NCI-H1436 (cell line): ENCODE measurements at places on chromosomes 5 and 9.
A peak's percentile ranks its signal among the peaks of the same experiment; 100 is the strongest.

DNA sequence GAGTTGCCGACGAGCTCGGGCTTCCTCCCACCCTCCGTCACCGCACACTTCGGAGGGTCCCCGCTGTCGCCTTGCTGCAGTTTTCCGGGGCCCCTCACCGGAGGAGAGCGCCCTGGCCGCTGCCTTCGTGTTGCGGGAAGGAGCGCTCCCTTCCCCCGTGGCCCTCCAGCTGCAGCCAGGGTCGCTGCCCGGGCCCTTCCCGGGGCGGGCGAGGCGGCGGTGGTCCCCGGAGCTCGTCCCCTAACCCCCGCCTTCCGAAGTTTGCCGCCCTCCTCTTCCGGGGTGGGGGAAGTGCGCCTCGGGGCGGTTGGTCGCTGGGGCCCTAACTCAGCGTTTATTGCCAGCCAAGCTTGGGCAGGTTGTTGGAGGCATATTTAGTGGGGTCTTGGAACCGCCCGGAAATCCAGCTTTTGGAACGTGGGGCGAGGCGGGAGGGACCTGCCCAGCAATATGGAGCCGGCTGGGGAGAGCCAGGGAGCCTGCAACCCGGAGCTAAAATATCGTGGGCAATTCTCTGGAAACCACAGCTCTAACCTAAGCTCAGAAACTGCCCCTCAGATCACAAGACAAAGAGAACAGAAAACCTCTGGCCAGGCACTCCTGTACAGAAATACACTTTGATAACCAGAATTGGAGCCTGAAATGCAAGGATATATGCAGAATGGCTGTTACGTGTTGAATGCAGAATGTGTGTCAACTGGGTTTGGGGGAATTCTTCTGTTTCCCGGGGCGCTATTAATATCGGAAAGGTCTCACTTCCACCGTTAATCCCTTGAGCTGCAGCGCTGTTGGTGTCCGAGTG lies 890 bp downstream of the PIK3R1 start:
- peak; percentile 34 for DNase-seq

- no peak for DNase-seq
Measured at GRCh38 chr5:168218746-168219145, 72.7 kb upstream of the WWC1 start.

GRCh38 chr5:73197637-73198257 lies 24.8 kb downstream of the TMEM174 start:
- DNase-seq, result no peak

DNA sequence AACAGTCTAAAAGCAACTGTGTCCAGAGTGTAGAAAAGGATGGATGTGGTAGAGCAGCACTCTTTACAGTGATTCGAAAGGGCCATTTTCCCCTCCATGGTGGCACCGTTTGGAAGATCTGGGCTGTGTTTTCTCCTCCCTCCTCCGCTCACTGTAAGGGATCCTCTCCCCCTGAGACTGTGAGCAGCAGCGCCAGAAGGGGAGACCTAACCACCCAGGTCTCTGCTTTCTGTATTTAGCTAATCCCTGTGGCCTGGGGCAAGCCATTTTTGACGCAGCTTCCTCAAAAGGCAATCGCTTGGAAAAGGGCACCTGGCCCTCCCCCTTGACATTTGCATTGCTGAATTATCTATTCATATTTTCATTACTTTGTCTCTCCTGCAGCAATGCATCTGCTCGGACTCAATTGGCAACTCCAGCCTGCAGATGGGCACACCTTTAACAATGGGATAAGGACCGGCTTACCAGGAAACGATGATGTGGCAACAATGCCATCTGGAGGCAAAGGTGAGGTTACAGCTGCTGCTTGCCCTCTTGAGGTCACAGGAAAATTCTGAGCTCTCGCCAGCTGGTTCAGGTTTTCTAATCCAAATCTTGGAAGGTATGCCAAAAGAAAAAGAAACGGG lies 244.3 kb upstream of the WWC1 start:
- no peak for DNase-seq

DNA sequence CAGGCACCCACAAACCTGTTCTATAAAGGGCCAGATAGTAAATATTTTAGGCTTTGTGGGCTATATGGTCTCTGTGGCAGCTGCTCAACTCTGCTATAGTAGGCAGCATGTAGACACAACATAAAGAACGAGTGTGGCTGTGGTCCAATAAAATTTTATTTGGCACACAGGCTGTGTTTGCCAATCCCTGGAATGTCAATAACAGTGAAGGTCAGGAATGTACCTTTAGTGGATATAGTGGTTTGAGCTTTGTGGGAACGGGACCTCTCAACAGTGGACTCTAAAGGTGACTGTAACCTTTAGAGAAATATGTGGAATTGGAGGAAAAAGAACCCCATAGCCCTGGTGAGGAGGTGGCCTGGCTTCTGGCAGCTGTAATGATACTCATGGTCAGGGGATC lies 145.2 kb downstream of the MAST4 start:
- no peak for DNase-seq

- DNase-seq, result no peak
Measured at GRCh38 chr9:74861071-74861470, 26.6 kb downstream of the TRPM6 start.

DNA sequence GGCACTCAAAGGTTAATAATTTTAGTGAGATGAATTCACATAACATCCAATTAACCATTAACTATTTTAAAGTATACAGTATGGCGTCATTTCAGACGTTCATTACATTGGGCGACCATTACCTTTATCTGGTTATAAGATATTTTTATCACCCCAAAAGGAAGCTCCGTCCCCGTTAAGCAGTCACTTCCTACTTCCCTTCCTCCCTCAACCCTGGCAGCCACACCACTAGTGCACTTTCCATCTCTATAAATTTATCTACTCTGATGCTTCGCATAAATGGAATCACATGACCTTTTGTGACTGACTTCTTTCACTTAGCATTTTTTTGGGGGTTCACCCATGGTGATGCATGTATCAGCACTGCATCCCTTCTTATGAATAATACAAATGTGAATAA lies 168.3 kb upstream of the PUM3 start:
- no peak for DNase-seq
